ENCODE measurements at places on chromosomes 16 and 17.

GRCh38 chr16:728131-728889 lies 1.4 kb downstream of the HAGHL start:
- DNase-seq: peak; percentile 86

DNA sequence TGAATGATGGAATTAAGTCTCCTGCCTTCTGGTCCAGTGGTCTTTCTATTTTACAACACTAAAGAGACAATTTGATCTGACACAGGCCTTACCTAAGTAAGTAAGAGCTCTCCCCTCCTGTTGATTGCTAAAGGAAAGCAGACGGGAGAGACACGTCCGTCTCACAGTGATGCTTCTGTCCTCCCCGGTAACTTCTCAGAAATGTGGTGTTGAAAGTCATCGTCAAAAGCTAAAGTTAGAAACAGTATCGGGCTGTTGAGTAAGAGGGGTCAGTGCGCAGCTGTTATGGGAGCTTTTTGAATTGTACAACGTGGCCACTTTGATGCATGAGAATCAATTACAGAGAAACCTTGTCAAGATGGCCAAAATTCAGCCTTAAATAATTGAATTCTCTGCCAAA lies 1.9 kb upstream of the RBFOX1 start:
- DNase-seq: no peak

DNA sequence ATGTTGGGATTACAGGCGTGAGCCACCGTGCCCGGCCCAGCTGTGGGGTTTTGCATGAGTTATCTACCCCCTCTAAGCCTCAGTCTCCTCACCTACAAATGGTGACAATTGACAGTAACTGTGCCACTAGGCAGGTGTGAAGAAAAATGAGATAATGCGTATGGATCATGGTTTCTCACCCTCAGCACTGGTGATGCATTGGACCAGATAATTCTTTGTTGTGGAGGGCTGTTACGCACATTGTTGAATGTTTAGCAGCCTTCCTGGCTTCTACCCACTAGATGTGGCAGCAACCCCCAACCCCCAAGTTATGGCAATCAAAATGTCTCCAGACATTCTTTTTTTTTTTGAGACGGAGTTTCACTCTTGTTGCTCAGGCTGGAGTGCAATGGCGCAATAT lies 9.0 kb upstream of the HAPSTR1 start:
- no peak for DNase-seq

- DNase-seq: no peak
Observed at GRCh38 chr16:13983625-13984024, 63.7 kb downstream of the ERCC4 start.

DNA sequence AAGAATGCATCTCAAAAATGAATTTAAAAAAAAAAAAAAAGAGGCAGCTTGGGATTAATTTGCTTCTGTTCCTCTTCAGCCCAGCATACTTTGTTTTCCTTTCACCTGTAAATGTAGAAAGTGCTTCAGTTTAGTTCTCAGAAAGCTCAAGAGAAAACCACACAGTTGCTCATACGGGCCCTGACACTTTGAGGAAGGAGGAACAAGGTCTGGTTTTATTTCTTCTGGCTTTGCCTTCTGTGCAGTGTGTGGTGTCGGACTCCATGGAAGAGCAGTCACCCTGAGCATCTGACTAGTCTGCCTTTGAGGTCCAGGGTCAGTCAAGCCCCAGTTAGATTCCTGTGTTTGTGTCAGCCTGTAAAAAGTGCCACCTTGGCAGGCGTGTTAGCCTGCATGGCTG lies 27.6 kb downstream of the NMT1 start:
- DNase-seq: no peak

- peak; percentile 11 for DNase-seq
Observed at GRCh38 chr16:27174798-27175197, 28.5 kb upstream of the KDM8 start.

GRCh38 chr17:52636443-52636842 lies 477.9 kb upstream of the CA10 start:
- DNase-seq: no peak

Data from OCI-M1 (cell line).